ENCODE measurements at places on chromosomes 2 and 18.

DNA sequence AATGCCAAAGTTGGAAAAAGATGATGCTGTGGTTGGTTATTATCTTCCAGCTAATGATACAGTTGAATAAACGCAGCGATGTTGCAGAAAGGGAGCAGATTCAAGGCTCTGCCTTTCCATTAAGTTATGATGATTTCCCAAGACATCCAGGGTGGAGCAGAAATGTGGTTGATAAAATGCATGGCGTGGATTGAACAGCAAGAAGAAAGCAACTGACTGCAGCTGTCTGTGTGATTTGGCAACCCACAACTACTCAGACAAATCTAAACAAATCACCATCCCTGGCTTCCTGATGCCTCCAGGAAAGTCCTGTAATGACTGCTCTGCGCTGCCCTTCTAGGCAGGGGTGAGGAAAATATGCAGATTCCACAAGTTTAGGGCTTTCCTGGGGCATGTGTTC lies 166.3 kb downstream of the NRP2 start:
- no peak for DNase-seq

DNA sequence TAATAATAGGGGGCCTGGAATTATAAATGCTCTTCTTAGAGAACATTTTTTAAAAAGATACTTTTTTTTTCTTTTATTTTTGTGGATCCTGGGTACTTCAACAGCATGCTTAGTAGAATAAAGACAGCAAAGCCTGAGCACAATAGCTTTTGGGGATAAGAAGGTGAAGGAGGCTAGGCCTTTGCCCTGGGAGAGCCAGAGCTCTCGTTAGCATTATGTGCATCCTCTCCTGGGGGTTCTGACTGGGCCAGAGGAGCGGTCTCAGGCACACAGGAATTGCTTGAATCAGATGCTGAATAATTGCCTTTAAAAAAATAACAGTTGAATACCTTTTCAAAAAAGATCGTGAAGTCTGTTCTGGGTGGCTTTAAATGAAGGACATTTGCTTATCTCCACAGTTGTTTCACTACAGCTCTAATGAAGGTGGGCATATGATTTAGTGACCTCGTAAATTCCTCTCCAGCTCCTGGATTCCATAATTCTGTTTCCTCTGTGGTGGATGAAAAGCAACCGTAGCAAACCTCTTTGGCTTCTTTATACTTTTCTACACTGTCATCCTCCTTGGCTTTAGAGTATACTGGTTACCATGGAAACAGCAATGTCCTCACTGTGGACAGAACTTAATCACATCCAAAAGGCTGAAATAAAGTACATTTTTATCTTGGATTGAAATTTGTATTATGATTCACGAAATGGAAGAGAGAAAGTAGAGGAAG lies 133.8 kb downstream of the MAIP1 start:
- DNase-seq: no peak

DNA sequence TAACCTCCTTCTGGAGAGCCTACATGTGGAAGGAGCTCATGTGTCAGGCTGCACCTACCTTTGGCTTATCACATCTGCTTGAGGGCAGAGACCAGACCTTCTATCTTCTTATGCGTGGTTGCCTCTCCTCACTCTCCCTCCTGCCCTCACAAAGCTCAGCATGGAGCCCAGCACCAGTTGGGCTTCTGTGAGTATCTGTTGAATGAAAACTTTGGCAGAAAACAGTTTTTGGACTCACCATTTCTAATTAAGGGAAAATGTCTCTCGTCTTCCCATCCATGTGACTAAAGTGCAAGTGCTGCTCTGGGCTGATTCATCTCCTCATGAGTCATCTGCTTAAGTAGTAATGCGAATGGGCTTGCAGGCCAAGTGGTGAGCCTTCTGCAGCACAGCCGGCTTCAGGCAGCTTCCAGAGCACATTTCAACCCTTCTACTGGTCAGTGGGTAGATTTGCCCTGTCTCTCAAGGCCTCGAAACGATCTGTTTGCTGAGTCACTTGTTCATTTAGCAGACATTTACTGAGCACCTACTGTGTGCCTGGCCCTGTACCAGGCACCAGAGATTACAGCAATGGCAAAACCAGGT lies 102.6 kb downstream of the VSNL1 start:
- DNase-seq: no peak

DNA sequence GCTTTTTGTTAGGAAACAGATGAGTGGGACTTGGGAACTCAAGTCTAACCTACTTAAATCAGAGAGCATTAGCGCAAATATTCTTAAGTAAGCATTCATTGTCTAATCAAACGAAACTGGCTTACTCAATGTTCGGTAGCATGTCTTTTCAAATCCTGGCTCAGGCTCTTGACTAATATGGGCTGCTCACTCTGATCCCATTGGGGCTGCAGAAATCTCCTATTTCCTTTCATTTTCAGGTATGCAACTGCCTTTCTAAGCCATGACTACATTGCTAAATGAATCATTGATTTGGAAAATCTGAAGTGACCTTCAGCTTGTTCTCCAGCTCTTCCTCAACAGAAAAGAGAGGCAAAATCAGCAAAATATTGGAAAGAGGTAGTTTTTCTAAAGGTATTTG lies 2084.4 kb upstream of the PIK3C3 start:
- no peak for DNase-seq

- no peak for DNase-seq
Observed at GRCh38 chr2:215548714-215549113, 112.8 kb upstream of the FN1 start.

GRCh38 chr2:24206242-24206641 lies 31.4 kb downstream of the FAM228A start:
- DNase-seq: no peak

- no peak for DNase-seq
Observed at GRCh38 chr2:197453914-197454398, 604 bp downstream of the COQ10B start.

- no peak for DNase-seq
Observed at GRCh38 chr2:146503366-146503765, 1341.5 kb upstream of the ACVR2A start.

- DNase-seq: peak; percentile 20
Observed at GRCh38 chr18:42114310-42114943, 159.4 kb downstream of the PIK3C3 start.

- DNase-seq: no peak
Observed at GRCh38 chr2:171939058-171939742, 16.9 kb downstream of the HAT1 start.

- no peak for DNase-seq
Observed at GRCh38 chr2:138373993-138374408, 127.6 kb upstream of the SPOPL start.

DNA sequence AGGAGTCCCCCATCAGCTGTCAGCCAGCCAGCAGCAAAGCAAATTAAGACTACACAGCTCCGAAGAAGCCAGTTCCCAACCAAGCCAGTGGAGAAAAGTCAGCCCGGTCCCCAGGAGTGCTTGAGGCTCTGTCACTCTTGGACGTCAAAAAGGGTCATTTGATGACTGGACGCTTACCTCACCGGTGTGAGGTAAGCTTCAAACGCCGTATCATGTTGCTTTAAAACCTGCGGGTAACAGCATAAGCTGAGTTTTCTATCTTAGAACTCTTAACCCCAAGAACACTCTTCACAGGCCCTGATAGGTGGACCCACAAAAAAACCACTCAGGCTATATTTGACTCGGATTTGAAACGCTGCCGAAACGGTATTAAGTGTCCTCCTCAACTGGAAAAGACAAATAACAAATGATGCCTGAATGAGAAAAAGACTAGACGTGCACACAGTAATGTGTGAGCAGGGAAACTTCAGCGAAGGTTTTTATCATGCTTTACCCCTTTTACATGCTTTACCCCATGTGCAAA lies 682 bp upstream of the LNPK start:
- DNase-seq: no peak

DNA sequence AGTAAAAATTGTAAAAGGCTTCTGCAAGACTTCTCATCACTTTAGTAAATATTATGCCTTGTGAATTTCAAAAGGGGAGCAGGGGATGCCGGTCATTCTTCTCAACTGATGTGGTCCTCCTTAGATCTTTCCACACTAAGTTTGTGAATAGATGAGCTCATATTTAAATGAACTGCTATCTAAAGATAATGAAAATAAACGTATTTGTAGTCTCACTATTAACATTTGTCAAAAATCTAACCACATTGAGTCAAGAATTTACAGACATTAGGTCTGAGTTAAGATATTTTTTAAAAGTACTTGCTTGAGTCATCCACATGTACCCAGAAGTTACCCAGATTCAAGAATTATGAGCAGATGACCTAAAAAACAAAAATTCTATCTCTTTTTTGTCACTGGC lies 6.5 kb downstream of the PRPF40A start:
- DNase-seq: no peak

DNA sequence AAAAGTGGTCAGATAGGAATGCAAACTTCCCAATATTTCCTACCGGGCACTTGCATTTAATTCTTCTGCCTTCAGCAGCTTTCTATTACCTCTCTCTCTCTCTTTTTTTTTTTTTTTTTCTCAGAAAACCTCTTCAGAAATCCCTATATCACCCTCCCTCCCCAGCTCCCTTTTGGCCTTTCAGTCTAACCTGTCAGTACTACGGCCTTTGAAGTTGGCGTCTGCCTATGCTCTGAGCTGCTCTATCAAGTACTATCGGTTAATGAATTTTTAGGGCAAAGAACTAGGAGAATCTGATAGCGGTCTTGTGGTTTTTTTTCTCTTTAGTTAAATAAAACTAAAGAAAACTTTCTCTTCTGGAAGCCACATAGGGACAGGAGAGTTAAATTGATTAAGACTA lies 122.4 kb upstream of the MAPRE2 start:
- DNase-seq: no peak

GRCh38 chr2:148553332-148553887 lies 91.1 kb upstream of the EPC2 start:
- DNase-seq: no peak

DNA sequence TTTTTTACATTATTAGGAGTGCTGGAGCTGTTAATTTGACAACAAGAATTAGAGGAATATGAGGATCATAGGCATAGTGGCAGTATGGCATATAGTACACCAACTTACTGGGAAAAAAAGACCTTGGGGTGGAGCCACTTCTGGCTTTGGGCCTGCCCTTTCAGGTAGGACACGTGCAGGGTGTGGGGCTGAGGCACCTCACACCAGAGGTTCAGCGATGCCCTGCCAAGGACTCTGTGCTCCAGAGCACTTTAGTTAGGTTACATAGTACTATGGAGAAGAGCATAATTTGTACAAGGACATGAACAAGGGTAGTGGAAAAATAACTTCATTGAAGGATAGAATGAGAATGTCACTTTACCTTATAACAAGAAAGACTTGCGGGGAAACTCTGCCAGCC lies 77.1 kb upstream of the CD302 start:
- no peak for DNase-seq

DNA sequence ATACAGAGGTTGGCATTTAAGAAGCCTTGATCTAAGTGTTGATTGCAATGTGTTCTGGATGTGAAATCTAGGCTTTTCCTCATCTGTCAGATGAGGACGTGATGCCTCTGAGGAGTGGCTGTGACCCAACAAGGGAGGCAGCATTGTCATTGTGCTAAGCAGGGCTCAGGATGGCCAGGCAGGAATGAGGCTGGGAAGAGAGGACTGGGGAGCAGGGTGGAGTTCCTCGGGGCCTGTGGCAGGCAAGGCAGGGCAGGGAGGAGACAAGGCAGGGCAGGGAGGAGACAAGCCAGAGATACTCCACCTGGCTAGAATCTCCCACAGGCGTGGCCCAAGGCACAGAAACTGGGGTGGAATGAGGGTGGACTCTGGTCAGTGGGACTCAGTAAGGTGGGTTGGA lies 116.6 kb downstream of the RPIA start:
- DNase-seq: no peak

GRCh38 chr2:216807857-216808272 lies 52.0 kb downstream of the TNP1 start:
- no peak for DNase-seq

GRCh38 chr2:138830547-138830946 lies 50.4 kb upstream of the NXPH2 start:
- DNase-seq: no peak

GRCh38 chr2:225207471-225207870 lies 165.2 kb upstream of the DOCK10 start:
- DNase-seq: no peak

DNA sequence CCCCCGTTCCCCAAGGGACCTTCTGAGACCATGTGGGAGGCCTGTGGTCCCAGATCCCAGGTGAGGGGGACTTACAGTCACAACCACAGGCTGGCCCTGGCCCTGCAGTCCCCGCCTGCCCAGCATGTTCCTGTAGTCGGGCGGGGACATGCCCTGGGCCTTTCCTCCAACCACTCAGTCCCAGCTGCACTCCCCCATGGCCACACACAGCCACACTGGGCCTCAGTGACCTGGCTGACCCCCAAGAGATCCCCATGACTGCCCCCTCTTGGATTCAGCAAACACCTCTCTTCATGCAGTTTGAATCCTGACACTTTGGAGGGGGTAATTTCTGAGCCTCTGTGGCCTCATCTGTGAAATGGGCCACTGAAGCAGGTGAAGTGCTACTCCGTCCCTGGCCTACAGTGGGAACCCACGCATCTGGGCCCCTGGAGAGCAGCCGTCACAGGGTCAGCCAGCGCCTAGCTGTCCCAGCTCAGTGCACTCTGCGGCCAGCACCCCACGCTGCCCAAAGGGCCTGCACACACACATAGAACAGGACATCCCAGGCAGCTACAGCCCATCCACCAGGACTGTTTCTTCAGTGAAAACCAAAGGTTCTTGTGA lies 12.7 kb upstream of the ARHGEF4 start:
- DNase-seq: no peak

DNA sequence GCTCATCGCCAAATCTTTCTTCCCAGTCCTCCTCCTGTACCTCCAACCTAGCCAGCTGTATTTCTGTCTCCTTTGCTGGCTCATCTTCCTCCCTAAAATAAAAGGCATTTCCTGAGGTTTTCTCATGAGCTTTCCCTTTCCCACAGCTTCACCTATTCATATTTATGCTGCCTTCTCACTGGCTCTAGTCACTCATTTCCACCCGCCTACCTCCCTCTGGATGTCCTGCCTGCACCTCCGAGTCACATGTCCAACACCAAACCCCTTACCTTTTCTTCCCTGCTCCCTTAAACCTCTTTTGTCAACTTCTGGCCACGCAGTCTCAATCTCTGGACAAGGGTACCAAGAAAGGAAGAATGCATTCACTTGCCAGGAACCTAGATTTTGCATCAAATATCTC lies 2.8 kb downstream of the EIF2AK3 start:
- DNase-seq: no peak

DNA sequence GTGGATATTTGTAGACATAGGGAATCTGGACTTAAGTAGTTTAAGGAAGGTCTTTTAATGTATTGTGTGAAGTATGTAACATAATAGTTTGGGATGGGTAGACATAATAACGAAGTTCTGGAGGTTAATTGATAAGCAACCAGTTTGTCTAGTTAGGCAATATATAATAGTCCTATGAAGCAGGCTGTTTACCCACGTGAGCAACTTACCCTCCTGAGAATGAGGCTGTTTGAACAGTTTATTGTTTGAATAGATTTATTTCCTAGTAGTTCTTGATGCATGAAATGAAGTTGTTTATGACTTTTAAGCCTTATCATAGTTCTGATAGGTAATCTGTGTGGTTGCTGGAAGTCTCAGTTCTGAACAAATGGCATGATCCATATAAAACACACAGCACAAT lies 361.5 kb downstream of the GALNT13 start:
- DNase-seq: no peak

GRCh38 chr2:156219491-156220100 lies 112.9 kb downstream of the NR4A2 start:
- no peak for DNase-seq

All from T follicular helper cell (primary cell).